ENCODE measurements at places on chromosomes 5 and 9.

- DNase-seq = no peak
Measured at GRCh38 chr5:68189171-68189570, 26.4 kb upstream of the PIK3R1 start.

- DNase-seq = no peak
Measured at GRCh38 chr9:76456202-76456926, 2.6 kb upstream of the GCNT1 start.

GRCh38 chr9:6147846-6148245 lies 67.8 kb upstream of the IL33 start:
- DNase-seq = no peak

DNA sequence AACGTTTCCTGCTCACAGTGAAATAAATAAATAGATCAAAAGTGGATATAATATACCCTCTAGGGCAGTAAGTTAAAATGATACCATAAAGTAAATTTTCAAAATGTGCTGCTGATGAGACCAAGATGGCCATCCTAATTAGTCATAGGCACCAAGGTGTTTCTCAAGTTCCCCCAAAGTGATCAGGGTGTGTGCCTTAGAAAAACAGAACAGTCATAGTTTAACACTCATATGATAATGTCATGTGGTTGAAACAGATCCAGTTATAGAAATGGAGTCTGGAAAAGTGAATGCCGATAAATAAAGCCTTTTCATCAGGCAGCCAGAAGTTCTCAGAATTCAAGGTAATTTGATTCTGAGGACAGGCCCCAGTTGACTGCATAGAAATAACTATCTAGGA lies 161.5 kb upstream of the CDKN2B start:
- no peak for DNase-seq

DNA sequence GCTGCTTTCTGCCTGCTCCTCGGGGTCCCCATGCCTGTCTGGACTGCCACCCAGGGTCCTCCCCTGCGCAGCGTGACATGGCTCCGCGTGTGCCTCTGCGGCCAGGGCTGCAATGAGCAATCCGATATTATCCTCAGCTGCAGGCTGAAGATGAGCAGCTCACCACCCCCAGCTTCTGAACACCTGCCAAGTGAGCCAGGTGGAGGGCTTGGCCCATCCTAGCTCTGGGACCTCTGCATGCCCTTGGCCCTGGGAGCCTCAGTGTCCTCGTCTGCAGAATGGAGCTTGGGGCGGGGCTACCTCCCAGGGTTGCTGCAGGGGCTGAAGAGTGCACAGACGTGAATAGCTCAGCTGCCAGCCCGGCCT lies 4.1 kb upstream of the MYMK start:
- DNase-seq = no peak

DNA sequence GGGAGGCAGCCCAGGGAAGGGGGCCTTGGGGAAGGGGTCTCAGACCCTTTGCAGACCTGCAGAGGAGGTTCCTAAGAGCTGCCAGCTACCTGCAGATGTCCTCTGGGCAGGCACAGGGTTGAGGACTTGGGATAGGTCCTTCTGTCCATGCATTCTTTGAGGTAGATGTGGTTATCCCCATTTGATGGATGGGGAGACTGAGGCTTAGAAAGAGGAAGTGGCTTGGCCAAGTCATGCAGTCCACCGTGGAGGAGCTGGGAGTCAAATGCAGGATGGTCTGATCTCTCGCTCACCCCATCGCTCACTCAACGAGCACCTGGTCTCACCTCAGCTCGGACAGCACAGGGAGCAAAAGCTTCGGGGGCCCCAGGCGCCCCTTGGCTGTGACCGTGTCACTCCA lies 20.2 kb downstream of the ADAMTSL2 start:
- DNase-seq = no peak

GRCh38 chr9:4101667-4102066 lies 198.2 kb downstream of the GLIS3 start:
- DNase-seq = no peak

GRCh38 chr9:124742940-124743339 lies 28.2 kb downstream of the NR6A1 start:
- DNase-seq = no peak

GRCh38 chr9:137268538-137269201 lies 8.9 kb upstream of the TOR4A start:
- DNase-seq = no peak

DNA sequence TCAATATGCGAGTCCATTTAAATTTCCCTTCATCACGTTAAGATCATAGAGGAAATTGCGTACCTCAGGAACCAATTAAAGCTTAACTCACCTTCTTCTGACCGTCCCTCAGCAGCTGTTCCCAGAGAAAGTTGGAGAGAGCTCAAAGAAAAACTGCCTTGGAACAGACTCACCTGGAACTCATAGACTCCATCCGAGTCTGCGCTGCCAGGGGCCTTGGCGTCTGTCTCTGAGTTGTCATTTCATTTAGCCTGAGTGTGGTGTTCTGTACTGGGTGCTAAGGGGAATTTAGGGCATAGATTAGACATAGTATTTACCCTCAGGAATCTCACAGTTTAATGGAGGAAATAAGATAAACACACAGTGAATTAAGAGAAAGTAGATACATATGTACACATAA lies 892.7 kb downstream of the TLE1 start:
- no peak for DNase-seq

- no peak for DNase-seq
Measured at GRCh38 chr9:114150608-114151007, 4.7 kb upstream of the COL27A1 start.

DNA sequence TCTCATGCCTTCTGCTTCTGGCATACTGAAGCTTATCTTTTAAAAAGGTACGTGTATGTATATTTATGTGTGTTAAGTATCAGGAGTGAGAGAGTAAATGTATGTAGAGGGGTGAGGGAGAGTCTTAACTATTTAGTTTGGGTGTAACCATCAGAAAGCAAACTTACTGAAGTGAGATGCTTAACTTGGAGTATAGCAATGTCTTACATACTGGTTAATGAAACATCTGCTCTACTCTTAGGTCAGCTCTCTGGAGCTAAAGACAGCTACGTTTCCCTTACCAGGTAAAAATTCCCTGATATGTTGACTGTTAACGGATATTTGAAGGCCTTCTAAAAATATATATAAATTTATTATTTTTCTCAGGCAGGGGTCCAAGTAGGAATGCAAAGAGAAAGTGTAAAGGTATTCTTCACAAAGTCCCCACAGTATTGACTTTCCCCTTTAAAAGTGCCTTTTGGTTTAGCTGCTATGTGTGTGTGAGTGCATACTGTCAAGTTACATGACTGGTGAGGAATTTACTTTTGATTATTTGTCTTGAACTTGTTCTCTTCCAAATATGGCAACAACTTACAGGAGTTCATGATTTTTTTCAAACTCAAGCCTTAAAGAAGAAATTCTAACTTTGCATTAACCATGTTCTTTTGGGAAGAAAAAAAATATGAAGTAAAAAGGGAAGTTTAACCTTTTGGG lies 12.3 kb upstream of the C5orf24 start:
- no peak for DNase-seq

DNA sequence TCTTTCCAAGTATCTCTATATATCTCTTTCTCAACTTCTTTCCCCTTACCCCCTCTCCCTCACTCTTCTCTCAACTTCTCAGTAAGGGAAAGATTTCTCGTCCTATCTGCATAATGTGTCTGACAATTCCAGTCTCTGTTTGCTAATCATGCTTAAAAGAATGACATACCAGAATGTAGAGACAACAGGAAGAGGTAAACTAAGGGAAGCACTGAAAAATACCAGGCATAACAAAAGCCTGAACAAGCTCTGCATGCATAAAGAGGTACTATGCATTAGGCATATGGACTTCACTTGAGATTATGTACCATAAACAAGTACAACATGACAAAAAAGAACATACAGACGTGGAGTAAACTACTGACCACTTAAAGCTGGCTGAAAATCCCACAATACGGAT lies 62.6 kb downstream of the SEMA5A start:
- DNase-seq = no peak

DNA sequence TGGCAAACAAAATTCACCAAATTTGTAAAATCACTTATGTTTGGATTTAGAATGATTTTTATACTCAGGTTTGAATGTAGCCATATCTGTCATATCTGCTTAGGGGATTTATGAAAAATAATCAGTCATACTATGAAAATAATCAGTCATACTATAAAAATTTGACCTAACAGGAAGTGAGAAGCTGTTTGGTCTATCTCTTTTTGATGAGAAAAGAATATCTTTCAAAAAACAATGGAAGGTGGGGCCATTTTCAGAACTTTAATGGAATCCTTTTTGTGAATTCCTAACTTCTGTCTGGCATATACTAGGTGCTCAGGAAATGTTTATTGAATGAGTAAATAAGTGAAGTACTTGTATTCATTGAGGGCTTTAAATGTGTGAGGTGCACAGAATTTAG lies 70.1 kb downstream of the CWC27 start:
- no peak for DNase-seq

GRCh38 chr9:69667306-69667705 lies 4.9 kb downstream of the APBA1 start:
- no peak for DNase-seq

- DNase-seq = no peak
Measured at GRCh38 chr9:137255448-137256114, 454 bp downstream of the NELFB start.

- no peak for DNase-seq
Measured at GRCh38 chr9:81069038-81069795, 620.1 kb downstream of the TLE1 start.

DNA sequence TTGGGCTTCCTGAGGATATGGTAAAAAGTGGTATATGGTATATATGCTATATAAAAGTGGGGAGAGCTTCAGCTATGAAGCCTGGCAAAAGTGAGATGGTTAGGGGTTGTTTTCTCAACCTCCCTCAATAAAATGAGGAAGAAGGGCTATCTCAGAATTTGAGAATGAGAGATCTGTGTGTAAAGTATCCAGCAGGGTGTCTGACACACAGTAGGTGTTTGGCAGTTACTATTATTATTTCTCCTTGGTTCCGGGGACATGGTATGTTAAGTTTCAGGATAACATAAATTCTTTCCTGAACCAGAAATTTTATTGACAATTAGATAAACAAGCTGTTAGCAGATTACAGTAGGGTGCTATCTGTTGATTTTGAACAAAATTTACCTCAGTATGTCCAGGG lies 94.1 kb downstream of the DENND1A start:
- DNase-seq = no peak

DNA sequence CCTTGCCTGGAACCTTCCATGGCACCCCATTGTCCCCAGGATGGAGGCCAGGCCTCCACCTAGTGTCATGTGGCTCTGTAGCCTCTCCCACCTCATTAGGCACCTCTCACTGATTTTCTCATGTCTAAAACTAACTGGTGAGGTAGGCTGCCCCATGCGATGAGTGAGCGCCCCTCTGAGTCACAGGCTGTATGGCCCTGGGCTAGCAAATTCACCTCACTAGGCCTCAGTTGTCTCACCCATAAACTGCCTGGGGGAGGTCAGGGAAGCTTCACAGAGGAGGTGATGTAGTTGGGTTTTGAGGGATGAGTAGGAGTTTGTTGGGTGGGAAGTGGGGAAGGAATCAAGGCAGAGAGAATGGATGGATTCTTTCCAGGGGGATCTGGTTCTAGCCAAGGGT lies 8.8 kb downstream of the RXRA start:
- no peak for DNase-seq

GRCh38 chr9:96344458-96345180 lies 38.9 kb downstream of the SLC35D2 start:
- DNase-seq = no peak

- DNase-seq = no peak
Measured at GRCh38 chr9:28134446-28134976, 561.2 kb upstream of the C9orf72 start.

DNA sequence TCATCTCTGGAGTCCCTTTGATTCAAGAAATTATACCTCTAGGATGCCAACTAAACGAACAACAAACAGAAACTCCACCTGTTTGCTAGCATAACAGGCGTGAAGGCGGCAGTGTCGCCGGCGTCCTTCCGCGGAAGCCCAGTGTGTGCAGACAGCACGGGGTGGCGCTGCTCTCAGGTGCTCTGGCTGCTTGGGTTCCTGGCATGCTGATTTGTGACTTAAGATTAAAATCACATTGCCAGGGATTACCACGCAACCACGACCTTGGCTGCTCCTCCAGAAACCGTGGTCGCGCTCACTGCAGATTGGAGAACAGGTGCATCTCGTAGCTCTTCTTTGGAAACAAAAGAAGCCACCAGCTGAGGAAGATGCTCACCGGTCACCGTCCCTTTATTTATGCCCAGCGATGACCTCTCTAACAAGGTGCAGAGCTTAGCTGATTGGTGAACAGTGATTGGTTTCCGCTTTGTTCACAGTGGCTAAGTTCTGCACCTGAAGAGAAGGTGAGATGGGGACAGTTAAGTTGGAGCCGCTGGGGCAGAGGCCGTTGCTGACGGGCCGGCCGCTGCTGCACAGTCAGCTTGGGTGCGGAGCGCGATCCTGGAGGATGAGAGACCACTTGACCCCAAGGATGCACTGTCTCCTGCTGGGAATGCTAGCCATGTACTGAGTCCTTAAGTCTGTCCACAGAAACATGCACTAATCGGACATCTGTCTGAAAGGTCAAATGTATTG lies 232.3 kb downstream of the FANCC start:
- no peak for DNase-seq

DNA sequence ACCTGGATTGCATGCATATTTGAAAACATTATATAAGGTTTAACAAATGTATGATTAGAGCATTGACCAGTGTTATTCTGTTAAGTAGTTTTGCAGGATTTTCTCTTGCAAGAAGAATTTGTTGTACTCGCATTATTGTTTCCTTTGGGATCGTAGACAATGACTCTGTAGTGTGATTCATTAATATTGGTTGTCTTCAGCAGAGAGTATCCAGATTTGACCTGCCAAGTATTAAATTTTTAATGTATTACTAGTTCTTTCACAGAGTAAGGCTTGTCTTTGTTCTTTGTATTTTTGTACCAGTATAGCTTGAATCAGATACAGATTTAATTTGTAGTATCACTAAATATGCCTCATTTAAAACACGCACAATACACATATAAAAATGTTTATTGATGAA lies 155.0 kb downstream of the PBX3 start:
- no peak for DNase-seq

- DNase-seq = no peak
Measured at GRCh38 chr5:177605078-177605477, 5.1 kb downstream of the B4GALT7 start.

DNA sequence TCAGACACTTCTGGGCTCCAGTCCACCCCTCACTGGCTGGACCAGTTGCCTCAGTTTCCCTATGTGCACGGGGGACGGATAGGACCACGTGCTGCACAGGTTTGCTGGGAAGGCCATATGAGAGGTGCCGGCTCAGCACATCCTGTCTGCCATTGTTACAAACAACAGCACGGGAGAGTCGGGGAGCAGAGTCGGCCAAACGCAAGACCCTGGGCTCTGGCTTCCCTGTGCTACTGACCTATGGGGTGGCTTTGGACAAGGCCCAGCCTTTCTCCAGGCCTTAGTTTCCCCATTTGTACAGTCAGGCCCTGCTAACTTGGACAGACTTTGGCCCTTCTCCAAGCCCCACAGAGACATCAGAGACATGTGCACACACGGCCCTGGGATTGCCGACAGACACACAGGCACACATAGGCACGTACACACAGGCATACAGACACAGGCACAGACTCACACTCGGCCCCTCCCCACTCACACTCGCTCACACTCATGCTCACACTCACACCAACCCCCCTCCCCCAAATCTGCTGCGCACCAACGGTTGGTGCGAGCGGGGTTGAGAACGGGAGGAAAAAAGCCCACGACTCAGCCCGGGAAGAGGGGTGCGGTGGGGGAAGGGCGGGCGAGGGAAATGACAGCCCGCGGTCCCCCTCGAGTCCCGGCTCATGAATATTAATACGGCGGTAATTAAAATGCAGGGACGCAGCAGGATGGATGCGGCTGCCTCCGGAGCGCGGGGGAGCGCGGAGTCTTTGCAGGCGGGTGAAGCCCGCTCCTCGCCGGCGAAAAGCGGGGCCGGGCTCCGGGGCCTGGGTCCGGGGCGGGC lies 133.0 kb downstream of the C9orf50 start:
- DNase-seq = no peak
